ENCODE measurements at places on chromosomes 6 and 20.
A peak's percentile ranks its signal among the peaks of the same experiment; 100 is the strongest.

DNA sequence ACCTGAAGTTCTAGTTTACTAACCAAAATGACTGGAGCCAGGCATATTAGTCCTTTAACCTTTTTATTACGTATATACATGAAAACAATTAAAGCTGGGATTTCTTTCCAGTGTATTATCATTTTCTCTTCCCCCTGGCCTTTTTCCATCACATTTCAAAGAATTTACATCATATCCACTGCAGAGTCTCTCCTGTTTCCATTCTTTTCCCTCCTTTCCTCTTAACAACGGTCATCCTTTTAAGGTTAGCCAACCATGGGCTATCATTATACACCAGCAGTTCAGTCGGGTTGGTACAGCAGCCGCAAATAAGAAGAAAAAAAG is 104.6 kb downstream of the TFAP2A start:
- no peak for DNase-seq

- DNase-seq: peak; percentile 90
These were observed 120.5 kb upstream of the PRSS16 start for GRCh38 chr6:27126815-27127537.

GRCh38 chr6:53320964-53321363 is 27.8 kb downstream of the ELOVL5 start:
- no peak for DNase-seq

DNA sequence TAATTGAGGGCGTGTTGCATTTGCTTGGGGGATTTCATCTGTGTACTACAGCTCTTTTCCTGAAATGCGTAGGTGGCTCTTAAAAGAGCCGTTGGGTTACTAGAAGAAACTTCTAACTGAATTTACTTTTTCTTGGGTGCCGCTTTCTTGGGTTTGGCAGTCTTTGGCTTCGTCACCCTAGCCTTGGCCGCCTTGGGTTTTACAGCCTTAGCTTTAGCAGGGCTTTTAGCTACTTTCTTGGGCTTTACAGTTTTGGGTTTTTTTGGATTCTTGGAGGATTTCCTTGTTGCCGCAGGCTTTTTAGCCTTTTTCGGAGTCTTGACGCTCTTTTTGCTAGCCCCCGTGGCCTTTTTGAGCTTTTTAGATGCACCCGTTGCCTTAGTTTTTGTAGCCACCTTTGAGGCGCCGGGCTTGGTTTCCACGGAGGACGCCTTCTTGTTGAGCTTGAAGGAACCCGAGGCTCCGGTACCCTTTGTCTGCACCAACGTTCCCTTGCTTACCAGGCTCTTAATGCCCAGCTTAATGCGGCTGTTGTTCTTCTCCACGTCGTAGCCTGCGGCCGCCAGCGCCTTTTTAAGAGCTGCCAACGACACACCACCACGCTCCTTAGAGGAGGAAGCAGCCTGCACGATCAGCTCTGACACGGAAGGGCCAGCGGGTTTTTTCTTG is 54.5 kb downstream of the TRIM38 start:
- no peak for DNase-seq

GRCh38 chr6:168864541-168865460 is 388.8 kb downstream of the THBS2 start:
- DNase-seq: no peak

DNA sequence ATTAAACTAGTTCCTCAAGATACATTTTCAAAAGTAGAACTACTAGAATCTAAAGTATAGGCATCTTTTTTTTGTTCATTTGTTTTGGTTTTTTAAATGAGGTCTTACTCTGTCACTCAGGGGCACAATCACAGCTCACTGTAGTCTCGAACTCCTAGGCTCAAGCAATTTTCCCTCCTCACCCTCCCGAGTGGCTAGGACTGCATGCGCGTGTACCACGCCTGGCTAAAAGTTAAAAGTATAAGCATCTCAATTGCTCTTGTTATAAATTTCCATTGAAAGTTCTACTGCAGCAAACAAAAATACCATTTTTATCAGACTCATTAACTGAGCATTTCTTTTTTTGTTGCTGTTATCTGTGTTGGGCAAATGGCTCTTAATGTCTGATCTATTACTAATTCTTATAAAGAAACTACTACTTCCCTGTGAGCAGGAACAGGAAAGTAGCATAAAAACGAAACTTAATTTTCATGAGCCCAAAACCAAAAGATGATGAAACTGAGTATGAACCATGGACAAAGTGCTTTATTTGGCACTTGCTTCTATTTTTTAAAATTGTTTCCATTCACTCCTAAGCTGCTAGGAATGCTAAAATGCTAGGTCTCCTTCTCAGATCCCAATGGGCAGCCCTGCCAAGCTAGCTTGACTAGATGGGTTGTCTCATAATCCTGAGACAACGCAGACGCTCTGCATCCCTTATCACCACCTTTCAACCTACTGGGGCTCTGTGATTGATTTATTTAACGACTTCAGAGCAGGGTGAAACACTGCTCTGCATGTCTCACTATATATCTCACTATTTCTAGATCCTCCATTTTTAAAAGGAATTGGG is 36.9 kb downstream of the TRPC4AP start:
- no peak for DNase-seq

GRCh38 chr6:150492941-150493340 is 106.7 kb upstream of the PLEKHG1 start:
- no peak for DNase-seq

GRCh38 chr6:110185879-110186278 is 5.7 kb downstream of the CDC40 start:
- no peak for DNase-seq

DNA sequence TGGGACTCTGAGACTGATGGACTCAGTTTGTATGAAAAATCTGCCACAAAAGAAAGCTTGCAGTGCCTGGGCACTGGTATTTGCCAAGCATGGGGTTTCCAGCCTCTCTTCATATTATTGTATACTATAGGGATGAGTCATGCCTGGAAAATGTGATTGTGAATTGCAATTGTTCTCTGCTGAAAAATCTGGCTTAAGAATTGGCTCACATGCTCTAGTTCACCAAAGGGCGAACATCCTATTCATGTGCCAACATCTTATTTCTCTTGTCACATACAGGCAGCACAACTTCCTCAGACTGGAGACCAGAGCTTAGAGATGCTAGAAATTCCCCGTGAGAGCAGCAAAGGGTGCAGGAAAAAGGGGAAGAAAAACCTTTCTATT is 103.6 kb upstream of the KCNK16 start:
- DNase-seq: no peak

DNA sequence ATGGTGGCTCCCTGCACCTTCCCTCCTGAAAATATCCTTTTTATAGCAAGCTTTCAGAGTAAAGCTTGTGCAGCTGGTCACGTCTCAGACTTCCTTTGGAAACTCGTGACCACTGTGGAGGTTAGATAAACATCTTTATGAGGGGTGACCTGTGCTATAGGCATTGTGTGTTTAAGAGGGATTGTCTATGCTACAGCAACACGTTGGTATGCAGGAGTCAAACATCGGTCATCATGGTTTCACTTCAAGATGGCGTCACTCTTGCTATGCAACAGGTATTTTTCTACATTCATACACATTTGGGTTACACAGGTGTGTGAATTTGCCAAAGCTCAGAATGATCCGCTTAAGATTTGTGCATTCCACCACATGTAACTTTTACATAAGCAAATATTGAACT is 14.6 kb upstream of the BLCAP start:
- DNase-seq: no peak

GRCh38 chr6:82988930-82989351 is 76.7 kb downstream of the UBE3D start:
- no peak for DNase-seq

GRCh38 chr6:82612475-82613039 is 248.9 kb downstream of the TPBG start:
- no peak for DNase-seq

DNA sequence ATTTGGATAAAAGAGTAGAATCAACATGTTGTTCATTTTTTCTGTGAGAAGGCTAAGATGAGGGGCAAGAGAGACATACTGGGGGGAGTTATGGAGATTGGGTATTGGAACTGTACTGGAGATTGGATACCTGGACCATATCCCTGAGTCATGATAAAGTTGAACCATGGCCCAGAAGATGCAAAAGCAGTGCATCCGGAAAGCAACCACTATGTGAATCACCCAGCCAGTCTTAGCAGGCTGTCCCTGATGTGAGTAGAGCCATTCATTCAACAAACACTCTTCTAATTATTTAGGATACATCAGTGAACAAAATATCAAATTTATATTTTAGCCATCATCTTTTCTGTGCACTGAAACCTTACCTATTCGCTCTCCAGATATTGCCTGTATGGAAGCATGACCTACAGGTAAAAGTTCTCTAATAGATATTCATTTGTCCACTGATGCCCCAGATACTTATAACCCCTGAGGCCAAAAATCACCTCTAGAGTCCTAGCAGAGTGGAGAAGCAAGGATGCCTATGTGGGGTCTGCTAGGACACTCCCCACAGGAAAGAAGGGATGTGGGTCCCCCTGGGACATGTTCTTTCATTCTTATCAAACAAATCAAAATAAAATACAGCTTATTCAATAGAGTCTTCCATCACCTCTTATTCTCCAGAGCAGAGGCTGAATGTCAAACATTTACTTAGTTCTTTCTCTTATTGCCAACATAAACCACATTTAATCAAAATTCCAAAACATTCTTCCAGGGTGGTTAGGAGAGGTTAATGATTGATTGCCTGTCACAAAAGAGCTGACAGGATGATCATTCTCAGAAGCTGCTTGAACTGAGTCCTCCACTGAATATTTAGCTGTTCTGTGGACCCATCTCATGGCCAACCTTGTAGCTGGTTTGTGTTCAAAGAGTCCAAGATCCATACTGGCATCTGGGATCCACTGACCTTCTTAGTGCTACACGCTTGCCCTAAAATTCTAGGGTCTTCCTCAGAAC is 37.0 kb upstream of the PKHD1 start:
- DNase-seq: no peak

DNA sequence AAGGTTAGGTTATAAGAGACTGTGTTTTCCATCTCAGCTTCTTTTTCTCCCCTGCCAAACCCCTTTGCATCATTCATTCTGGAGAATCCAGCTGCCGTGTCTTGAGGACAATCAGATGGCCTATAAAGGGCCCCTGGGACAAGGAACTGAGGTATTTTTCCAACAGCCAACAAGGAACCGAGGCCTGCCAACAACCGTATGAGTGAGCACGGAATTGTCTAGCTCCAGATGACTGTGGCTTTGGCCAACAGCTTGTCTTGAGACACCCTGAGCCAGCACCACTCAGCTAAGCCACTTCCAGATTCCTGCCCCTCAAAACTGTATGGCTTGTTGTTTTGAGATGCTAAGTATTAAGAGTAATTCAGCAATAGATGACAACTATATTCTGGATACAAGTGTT is 433.7 kb upstream of the HSF2 start:
- no peak for DNase-seq

- no peak for DNase-seq
These were observed 52.5 kb downstream of the ALDH5A1 start for GRCh38 chr6:24547243-24547642.

- no peak for DNase-seq
These were observed 31.0 kb downstream of the DLGAP4 start for GRCh38 chr20:36336954-36337704.

- DNase-seq: no peak
These were observed 217.6 kb upstream of the DTNBP1 start for GRCh38 chr6:15880262-15880973.

DNA sequence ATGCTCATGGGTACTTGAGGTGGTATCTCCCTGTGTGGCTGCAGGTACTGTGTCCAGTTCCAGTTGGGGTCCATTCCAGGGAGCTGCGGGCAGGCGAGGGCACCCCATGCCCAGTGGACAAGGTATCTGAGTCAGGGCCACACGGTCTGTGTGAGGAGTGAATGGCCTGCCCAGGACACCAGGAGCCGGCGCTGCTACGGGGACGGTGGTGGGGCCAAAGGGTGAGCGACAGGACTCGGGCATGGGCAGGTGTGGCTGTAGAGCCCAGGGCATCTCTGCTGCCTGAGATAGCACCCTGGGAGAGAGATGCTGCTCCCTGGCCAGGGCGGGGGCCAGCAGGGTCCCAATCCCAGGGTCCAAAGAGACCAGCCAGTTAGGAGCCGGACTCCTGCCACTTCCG is 57.6 kb upstream of the ZNFX1 start:
- DNase-seq: no peak

DNA sequence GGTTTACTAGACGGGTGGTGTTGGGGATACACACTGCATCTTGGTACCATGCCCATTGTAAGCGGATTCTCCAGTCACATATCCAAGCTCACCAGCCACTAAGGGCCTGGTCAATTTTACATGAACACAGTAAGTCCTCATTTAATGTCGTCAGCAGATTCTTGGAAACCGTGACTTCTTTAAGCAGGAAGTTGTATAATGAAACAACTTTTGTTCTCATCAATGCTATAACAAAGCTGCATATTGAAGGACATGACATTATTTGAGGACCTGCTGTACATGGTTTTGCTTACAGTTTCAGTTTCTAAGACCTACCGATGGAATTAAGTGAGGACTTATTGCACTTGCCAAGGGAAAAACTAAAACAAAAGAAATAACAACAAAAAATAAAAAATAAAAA is 295.6 kb downstream of the SYNE1 start:
- DNase-seq: no peak

DNA sequence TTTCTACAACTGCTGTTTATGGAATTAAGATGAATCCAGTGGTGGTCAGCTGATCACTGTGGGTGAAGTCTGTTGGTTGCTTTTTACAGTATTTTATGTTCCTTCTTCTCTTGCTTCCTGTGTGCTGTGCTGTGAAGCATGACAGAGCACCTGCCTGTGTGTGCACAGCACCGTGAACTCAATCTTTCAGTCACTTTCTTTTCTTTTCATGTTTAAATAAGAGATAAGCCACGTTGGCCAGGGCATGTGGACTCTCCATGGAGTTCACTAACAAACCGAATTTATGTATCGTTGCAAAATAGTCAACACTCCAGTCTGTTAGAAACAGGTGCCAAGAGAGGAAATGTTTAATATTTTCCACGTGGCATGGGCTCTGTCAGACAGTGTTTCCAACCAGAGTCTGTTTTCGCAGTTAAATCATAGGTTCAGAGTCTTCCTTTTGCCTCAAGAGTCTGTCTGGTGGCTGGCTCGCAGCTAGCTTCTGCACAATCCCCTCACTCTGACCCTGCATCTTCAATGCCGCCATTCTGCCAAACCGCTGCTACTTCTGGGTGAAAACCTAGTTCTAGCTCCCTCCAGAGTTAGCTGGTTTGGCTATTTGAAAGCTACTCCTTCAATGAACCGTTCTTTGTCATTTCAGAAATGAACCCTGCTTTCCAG is 73.2 kb downstream of the QRSL1 start:
- DNase-seq: no peak

- DNase-seq: peak; percentile 79
These were observed at the start of gene GNAS for GRCh38 chr20:58852543-58853271. Gene GNAS, plus strand, starts transcription at chr20:58852716.

DNA sequence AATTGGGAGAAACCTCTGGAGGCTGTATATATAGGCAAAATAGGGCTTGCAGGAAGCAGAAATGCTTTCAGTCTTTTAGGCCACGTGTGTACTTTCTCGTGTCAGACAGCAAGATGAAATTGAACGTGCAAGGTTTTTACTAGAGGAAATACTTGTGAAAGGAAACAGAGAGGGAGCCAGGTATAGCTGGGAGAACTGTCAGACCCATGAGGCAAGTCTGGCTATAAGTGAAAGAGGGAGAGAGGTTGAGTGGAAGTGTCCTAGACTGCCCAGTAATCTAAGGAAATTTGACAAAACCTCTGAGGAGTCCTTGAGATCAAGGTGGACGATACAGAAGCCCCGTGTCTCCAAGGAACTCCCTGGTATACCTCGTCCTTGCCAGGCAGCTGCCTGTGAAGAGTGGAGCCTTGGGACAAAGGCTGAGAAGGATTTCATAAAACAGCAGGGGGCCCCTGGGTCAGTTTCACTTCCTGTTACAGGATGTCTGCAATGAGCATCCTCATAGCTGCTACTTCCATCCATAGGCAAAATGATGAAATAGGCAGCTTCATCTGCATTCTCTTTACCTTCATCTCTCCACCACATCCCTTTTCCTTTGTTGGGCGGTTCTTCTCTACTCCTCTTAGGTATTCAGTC is 114.4 kb upstream of the MAP3K7 start:
- no peak for DNase-seq
